Urothelium cell line (cell line): ENCODE measurements at places on chromosomes 12 and 14.

DNA sequence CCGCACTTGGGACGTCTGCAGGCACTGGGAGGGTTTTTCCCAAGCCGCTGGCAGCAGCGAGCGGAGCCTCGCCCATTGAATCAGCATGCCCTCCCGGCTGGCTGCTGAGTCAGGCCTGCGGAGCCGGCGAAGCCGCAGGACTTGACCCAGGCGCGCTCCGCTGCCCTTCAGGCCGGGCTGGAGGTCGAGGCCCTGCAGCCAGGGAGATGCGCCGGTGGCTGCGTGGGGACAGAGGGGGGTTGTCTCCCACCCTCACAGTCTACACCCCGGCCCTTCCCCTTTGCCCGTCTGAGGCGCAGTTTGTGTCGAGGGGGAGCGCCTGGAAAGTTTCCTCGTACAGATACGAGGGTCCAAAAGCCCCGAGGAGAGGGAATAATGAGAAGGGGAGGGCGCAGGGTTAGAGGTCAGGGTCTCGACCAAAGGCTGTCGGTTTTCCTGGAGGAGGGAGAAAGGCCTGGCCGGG is 759 bp upstream of the KLC1 start:
- peak; percentile 70 for DNase-seq

DNA sequence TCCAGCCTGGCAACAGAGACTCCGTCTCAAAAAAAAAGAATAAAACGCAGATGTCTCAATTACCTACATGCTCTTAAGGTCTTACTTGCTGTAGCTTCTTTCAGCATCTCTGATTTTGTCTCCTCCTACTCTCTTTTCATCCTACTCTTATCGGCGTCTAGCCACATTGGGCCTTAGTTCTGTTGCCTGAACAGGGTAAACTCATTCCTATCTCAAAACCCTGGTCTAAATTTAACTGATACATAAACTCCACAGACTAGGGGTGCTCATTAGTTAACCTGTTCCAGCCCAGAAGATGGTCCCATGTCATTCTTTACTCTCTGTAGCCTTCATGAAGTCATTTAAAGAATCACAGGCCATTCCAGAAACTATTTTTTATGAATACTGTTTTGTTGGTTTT is 33.6 kb downstream of the EXD2 start:
- no peak for DNase-seq

DNA sequence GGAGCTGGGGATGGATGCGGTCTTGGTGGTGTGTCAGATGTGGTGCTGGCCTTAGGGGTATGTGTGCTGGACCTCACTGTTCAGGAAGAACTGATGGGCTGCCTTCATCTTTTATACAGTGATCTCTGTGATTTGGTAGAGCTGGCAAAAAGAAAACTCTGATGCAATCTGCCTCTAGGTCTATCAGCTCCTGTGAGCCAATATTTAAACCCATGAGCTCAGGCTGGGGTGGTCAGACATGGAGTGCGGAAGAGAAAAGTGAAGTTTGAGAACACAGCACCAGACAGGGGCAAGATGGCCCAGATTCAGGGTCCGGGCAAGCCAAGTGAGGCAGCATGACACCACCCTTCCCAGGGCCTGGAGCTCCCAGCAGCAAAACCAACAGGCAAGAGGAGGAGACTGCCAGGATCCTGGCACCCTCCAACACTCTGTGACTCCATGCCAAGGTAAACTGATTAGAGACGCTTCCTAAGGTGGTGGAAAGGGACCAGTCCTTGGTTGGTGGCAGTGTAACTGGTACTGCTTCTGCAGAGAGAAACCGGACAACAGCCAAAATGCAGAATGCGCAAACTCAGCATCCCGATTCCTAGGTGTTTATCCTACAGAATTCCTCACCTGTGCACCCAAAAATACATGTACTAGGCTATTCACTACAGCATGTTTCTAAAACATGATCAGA is 82.3 kb downstream of the CHGA start:
- no peak for DNase-seq

- DNase-seq, result peak; percentile 86
These were observed 18.9 kb upstream of the SMUG1 start for GRCh38 chr12:54207539-54208294.

DNA sequence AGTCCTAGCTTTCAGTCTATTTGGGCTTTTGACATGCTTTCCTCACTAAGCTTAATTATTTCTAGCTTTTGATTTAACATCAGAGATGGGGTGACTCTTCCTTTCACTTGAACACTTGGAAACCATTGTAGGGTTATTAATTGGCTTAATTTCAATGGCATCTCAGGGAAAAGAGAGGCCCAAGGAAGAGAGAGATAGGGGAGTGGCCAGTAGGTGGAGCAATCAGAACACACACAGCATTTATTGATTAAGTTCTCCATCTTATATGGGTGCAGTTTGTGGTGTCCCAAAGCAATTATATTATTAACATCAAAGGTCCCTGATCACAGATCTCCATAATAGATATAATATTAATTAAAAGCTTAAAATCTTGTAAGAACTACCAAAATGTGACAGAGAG is 1466.1 kb upstream of the SEL1L start:
- no peak for DNase-seq
